ENCODE measurements at places on chromosomes 5 and 9.

GRCh38 chr5:82160948-82161347 lies 117.2 kb downstream of the RPS23 start:
- DNase-seq = no peak

GRCh38 chr5:168301593-168302390 lies 10.3 kb downstream of the WWC1 start:
- no peak for DNase-seq

GRCh38 chr9:132698989-132699388 lies 28.7 kb downstream of the GTF3C4 start:
- DNase-seq = peak; percentile 47

- DNase-seq = no peak
Measured at GRCh38 chr9:108158236-108158995, 668.8 kb upstream of the KLF4 start.

GRCh38 chr5:91020065-91020800 lies 362.9 kb downstream of the ARRDC3 start:
- DNase-seq = no peak

- DNase-seq = no peak
Measured at GRCh38 chr5:121366515-121366914, 485.2 kb upstream of the FTMT start.

DNA sequence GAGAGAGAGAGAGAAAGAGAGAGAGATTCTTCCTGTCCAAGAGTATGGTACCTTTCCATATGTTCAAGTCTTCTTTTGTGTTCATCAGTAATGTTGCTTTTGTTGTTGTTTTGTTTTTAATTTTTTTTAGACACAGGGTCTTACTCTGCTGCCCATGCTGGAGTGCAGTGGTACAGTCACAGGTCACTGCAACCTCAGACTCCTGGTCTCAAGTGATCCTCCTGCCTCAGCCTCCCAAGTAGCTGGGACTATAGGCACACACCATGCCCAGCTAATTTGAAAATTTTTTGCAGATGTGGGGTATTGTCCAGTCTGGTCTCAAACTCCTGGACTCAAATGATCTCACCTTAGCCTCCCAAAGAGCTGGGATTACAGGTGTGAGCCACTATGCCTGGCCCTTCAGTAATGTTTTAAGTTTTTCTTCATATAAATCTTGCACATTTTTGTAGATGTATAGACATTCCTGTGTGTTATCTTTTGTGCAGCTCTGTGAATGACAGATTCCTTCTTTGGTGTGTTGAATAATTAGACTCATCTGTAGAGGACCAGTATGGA lies 36.3 kb downstream of the ZNF483 start:
- no peak for DNase-seq

GRCh38 chr5:174589011-174589410 lies 135.4 kb upstream of the MSX2 start:
- DNase-seq = no peak

DNA sequence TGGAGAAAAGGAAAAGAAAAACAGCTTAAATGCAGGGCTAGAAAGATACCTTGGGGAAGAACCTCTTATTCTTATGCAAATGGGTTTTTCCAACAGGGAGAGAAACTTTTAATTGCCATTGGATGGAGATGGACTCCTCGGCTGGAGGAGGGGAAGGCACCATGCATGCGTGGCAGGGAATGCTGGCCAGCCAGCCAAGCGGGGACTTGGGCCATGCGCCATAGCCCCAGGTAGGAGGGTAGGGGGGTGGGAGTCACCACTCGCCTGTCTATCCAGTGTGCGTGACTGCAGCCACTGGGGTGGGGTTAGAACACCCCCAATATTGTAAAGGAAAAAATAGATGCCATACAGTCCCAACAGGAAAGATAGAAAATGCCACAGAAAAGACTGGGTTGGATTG lies 119.9 kb upstream of the ELAVL2 start:
- DNase-seq = no peak

DNA sequence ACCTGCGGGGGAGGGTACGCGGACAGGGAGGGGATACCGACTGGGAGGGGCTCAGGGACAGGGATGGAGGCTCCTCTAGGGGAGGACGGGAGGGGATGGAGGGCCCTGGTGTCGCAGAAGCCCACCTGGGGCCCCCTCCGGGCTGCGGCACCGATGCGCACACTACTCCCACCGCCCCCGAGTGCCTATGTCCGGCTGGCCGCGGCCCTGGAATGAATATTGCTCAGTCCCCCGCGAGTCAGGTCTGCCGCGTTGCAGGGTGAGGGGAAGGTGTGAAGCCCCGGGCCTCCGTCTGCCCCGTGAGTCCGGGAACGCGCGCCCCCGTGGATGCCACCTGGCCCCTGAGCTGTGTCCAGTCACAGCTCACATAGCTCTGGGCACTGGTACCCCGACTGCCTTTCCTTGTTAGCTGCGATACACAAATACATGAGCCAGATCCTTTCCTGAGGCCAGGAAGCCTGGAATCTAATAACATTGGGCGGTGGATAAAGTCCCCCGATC lies 44.5 kb upstream of the PRSS3 start:
- no peak for DNase-seq

GRCh38 chr5:66239034-66239433 lies 94.9 kb downstream of the SREK1 start:
- peak; percentile 28 for DNase-seq

DNA sequence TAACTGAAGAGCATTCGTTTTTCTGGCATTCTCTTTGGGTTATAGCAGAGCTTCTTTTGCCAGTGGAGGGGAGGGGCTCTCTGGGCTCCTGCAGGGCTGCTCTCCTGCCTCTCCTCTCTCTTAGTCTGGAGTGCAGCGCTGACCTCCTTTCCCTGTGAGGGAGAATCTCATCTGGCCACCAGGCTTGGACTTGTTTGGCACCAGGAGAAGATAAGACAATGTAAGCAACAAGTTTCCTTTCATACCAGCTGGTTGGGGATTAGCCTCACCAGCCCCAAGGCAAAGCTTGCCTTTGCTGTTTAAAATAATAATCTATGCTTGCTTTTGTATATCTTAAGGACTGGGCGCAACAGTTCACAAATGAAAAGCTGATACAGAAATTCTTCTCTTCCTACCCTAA lies 196.4 kb downstream of the TLE4 start:
- DNase-seq = no peak

- no peak for DNase-seq
Measured at GRCh38 chr5:539469-540070, 15.3 kb upstream of the SLC9A3 start.

DNA sequence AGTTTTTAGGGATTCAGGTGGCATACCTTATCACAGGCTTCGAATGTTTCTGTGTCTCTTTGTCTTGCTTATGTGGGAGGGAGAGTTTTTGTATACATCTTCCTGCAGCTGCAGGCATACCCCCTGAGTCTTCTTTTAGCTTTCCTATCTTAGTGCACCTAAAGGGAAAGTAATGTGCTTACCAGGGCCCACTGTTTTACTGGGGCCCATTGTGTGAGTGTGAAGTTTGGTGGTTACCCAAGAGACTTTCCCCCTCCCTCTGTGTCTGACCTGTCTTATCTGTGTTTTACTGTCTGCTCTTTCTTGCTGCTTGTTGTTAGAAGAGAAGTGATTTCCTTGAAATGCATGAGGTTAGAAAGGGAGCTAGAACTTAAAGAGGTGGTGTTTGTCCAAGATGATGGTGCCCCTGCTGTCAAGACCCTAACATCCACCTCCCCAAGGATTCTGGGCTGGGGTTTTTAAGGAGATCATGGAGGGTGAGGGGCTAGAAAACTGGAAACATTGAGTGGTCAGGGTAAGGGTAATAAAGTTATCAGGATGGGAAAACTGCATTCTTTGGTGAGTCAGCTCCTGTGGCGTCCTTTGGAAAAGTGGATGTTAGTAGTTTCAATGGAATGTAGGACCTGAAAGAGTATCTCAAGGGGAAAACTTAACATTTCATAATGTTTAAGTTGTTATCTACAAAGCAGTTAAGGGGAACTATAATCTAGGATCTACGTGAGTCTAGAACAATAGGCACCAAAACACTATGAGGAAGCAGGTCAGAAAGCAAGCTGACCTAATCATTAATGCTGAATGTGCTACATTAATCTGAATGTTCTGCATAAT lies 583.5 kb upstream of the TUSC1 start:
- DNase-seq = no peak

GRCh38 chr5:97968346-97968745 lies 785.3 kb upstream of the RIOK2 start:
- DNase-seq = no peak

DNA sequence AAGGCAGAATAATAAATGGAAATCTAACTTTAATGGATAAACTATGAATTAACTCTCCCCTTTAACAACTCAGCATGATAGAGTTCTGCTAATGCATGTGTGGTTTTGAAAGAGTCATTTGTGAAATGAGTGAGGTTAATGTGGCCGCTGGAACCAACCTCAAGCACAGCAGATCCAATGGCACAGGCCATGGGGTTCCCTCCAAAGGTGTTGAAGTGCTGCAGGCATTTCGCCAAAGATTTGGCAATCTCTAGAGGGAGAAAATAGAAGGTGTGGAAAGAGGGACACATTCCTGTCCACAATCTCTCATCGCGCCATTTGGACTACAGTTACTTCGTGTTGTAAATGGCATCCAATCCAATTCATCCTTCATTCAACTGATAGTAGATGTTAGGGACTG lies 35.0 kb downstream of the AGXT2 start:
- DNase-seq = no peak

- peak; percentile 20 for DNase-seq
Measured at GRCh38 chr5:10538789-10539686, 24.8 kb upstream of the ANKRD33B start.

- DNase-seq = no peak
Measured at GRCh38 chr5:143119291-143119769, 284.2 kb downstream of the NR3C1 start.

DNA sequence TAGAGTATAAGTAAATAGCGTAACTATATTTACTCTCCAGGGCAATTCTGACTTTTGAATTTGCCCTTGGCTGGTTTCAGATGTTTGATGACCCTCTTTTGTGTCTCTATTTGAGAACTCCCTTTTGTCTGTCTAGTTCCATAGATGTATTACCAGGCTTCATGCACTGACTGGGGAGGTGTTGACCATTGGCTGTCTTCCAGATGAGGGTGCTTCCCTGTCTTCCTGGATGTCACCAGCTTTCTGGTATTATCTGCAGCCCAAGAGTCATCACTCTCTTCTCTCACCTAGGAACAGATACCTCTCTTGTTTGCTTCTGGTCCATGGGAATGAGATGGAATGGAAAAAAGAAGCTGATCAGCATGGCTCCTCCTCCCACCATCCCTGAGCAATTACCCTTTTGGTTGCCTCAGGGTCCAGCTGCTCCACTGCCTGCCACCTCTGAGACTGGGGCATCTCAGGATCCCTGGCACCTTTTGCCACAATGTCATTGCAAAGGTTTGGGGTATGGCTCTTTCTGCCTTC lies 58.7 kb upstream of the TMED7 start:
- no peak for DNase-seq

- no peak for DNase-seq
Measured at GRCh38 chr5:123945548-123945947, 433.6 kb downstream of the CSNK1G3 start.

- no peak for DNase-seq
Measured at GRCh38 chr5:62718324-62718723, 139.7 kb downstream of the LRRC70 start.

GRCh38 chr5:148569948-148570347 lies 84.4 kb downstream of the HTR4 start:
- no peak for DNase-seq

GRCh38 chr9:111661150-111661801 lies at the start of gene GNG10:
Gene GNG10 (plus strand): TSS chr9:111661605. CDS start chr9:111661635, 30 bp downstream.
- DNase-seq = peak; percentile 61

GRCh38 chr5:121979691-121980090 lies 17.9 kb downstream of the SRFBP1 start:
- DNase-seq = no peak

DNA sequence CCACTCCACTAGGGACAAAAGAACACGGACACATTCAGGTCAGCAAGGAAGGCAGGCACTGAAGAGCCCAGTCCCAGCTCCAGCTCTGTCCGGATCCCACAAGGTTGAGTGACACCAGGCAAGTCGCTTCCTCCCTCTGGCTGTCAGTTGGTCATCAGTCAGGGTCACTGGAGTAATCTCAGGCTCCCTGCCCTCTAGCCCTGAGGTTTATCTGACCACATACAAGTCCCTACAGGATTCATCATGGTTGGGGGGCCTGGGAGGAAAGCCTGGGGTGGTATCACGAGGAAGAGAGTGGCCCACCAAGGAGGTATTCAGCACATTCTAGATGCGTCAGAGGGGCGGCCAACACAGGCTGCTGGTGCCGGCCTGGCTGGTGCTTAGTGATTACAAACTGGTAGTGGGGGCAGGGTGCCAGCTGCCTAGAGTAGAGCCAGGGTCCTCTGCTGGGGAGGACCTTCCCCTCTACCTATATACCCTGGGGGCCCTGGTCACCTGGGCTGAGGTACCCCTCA lies 81.5 kb downstream of the SHB start:
- no peak for DNase-seq

GRCh38 chr5:17441351-17441750 lies 56.7 kb upstream of the TAF11L2 start:
- no peak for DNase-seq

DNA sequence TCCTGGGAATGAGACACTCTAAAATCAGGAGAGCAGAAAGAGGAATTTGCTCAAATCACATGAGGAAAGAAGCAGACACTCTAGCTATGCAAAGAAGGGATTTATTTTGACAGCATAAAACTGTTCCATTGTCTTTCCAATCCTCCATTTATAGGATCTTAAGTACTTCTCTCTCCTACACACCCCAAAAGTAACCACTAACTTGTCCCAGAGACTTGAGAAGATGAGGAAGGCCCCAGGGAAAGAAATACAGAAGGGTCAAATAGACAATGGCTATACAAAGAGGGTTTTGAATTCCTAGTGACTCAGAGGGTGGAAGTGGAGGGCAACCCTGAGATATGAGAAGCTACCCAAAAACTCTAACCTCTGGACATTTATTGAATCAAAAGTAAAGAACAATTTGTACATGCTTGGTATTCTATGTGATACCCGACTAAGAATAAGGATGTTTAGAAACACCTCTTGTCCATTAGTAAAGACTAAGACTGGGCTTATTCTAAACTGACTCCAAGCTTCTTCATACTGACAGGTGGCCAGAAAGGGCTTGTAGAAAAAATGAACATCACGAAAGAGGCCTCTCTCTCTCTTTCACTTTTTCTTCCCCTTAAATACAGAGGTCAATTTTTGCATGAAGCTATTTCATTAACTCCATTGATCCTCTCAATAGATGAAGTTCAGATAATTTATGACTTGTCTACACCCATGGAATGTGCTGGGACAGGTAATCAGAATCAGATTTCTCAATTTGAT lies 20.6 kb downstream of the DMAC1 start:
- DNase-seq = no peak

GRCh38 chr5:141508798-141509611 lies 20.1 kb downstream of the PCDHGC5 start:
- no peak for DNase-seq

- DNase-seq = no peak
Measured at GRCh38 chr9:135607401-135608293, 31.7 kb downstream of the GLT6D1 start.

All from hematopoietic multipotent progenitor cell treated with erythropoietin and hydrocortisone succinate and interleukin-3 and kit ligand, for 8 days (in vitro differentiated cells).